Fibroblast of villous mesenchyme (primary cell): ENCODE measurements at places on chromosomes 3 and 15. TPM values are rescaled to one million over a fixed set of nuclear protein-coding genes. Genes with fewer than 3 reads are reported as not detected.

SLC30A4 gene
- total RNA-seq, result 11.9 and 16.0 TPM in 2 replicates

ZNF662 gene
- total RNA-seq, result 3.5 and 3.9 TPM in 2 replicates

RPUSD3 gene
- 28.3 and 31.1 TPM in 2 replicates for total RNA-seq

CAND2 gene
- total RNA-seq, result 4.7 and 6.1 TPM in 2 replicates

GOLGA6A gene
- total RNA-seq, result not detected in 2 replicates

NAALADL2 gene
- total RNA-seq, result 13.4 and 16.4 TPM in 2 replicates

SGO1 gene
- total RNA-seq, result 3.9 and 7.8 TPM in 2 replicates

RTP3 gene
- total RNA-seq, result 0.43 TPM in 1 of 2 replicates, not detected in the other

KCNMB2 gene
- under 0.01 TPM in 1 of 2 replicates, not detected in the other for total RNA-seq

DNAJB11 gene
- 40.9 and 60.5 TPM in 2 replicates for total RNA-seq

CSTA gene
- 0.32 TPM in 1 of 2 replicates, not detected in the other for total RNA-seq

CFAP100 gene
- not detected in 2 replicates for total RNA-seq

PLSCR5 gene
- not detected in 2 replicates for total RNA-seq

TSEN2 gene
- total RNA-seq, result 8.4 and 17.3 TPM in 2 replicates
